ENCODE measurements at places on chromosomes 1 and 21.

GRCh38 chr1:23627069-23627735 is 64.4 kb upstream of the RPL11 start:
- no peak for DNase-seq

- DNase-seq, result no peak
Observed at GRCh38 chr1:166485620-166486019, 318.8 kb upstream of the FAM78B start.

DNA sequence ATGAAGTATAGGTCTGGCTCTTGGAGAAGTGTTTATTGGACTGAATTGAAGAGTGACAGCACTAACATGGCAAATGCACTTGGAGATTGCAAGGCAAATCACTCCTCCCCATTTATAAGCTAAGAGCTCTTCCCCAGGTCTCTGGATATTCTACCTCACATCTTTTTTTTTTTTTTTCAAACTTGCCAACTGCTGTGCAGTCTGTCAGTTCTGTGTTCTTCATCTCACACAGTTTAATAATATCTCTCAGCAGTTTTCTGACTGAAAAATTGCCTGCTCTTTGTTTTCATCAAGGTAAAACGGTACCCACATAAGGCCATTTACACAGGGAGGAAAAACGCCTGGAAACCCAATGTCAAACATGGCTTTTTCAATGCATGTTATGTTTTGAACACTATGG is 186.1 kb upstream of the B3GALT2 start:
- DNase-seq, result no peak

DNA sequence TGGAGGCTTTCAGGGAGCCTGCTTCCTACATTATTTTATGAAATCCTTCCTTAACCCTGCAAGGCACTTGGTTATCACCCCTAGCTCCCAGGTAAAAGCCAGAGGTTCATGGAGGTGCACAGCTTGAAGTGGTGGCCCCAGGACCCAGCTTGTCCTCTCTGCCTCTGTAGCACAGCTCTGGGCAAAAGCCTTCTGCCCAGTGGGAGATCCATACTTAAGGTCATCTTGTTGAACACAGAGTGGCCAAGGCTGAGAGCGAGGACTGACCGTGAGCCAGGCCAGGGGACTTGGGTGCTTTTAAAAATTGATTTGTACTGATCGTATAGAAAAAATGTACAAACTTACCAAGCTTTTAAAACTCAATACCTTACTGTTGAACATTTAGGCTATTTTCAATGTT is 33.4 kb downstream of the KCNA2 start:
- DNase-seq, result no peak

GRCh38 chr21:45262041-45262581 is 25.6 kb downstream of the POFUT2 start:
- no peak for DNase-seq

GRCh38 chr1:110003747-110004428 is 19.3 kb downstream of the AHCYL1 start:
- DNase-seq, result no peak

- no peak for DNase-seq
Observed at GRCh38 chr1:49060766-49061165, 284.1 kb upstream of the BEND5 start.

DNA sequence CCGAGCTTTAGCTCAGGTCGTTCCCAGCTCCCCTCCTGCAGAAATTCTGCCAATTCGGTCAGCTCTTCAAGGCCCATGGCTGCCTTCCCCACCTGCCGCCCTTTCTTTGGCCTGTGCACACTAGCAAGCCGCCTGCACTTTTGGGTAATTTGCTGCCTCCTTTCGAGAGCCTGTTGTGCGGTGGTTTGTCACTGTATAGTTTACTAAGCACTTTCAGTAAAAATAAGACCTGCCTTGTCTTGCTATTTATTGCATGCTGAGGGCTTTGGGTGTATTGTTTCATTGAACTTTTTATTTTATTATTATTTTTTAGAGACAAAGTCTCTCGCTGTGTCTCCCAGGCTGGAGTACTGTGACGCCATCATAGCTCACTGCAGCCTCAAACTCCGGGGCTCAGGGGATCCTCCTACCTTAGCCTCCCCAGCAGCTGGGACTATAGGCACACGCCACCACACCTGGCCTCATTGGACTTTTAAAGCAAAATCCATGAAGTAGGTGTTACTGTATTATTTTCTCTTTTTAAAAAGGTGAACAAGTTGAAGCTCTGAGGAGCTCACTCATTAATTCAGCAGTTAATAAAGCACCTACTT is 1.1 kb upstream of the FABP3 start:
- DNase-seq, result no peak

GRCh38 chr1:94817712-94818111 is 2.4 kb upstream of the SLC44A3 start:
- no peak for DNase-seq

- DNase-seq, result peak; percentile 80
Observed at GRCh38 chr1:154955039-154955717, 721 bp downstream of the PBXIP1 start.

GRCh38 chr1:236066828-236067386 is 2.0 kb upstream of the NID1 start:
- peak; percentile 9 for DNase-seq

GRCh38 chr1:25774921-25775771 is 24.8 kb upstream of the SELENON start:
- peak; percentile 70 for DNase-seq

DNA sequence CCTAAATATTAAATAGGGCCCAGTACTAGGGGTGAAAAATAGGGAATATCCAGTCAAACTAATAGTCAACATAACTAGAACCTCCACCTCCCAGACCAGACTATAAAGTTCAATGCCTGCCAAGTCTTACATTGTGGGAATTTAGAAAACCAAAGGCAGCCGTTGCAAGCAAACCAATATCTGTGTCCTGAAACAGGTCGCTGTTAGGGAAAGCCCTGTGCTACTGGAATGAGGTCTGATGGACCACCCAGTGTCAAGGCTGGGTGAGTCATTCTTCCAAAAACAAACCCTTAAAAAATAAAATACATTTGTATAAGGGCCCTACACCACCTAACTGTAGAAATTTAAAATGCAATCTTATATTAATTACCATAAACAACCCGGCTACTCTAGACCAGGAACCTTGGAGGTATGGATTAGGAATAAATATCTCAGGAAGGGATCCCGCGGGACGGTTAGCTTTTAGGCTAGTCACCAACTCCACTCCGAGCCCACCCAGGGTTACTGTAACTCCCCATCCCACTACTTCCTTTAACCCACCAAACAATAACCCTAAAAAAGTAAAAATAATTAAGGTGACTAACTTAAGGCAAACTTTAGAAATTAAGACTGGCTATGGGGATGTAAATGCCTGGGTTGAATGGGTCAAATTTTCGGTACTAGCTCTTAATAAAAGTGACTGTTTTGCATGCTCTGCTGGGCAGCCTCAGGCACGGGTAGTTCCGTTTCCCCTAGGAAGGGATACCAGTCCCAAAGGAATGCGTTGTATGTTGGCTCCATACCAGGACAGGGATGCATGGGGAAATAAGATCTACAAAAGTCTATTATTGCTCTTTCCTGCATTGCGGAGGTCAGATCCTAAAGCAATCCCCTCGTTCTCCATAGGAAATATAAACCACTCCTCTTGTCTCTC is 65.4 kb upstream of the TLR5 start:
- no peak for DNase-seq

DNA sequence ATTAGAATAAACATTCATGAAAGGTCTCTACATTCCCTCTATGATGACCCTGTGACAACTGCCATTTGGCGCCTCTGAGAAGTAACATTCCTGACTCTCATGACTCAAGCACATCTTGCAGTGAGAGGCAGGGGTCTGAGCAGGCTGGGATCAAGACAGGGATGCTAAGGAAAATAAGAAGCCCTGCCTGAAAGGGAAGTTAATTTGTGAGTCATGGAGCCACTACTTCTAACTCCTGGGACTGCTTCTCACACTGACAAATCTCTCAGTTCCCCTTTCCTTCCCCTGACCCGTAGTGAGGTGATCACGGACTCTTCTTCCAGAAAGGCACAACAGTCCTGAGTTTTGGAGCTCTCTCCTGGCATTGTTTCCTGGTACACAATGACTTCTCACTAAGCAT is 231.9 kb downstream of the TNR start:
- no peak for DNase-seq

Data from stimulated activated CD4-positive, alpha-beta T cell treated with anti-CD3 and anti-CD28 coated beads, Interleukin-15, amount 100 ng/mL, for 1 hour (primary cell).